ENCODE measurements at places on chromosomes 11 and 22.
A peak's percentile ranks its signal among the peaks of the same experiment; 100 is the strongest.

GRCh38 chr11:60905551-60906113, 753 bp downstream of the PRPF19 start:
- DNase-seq: peak; percentile 51

DNA sequence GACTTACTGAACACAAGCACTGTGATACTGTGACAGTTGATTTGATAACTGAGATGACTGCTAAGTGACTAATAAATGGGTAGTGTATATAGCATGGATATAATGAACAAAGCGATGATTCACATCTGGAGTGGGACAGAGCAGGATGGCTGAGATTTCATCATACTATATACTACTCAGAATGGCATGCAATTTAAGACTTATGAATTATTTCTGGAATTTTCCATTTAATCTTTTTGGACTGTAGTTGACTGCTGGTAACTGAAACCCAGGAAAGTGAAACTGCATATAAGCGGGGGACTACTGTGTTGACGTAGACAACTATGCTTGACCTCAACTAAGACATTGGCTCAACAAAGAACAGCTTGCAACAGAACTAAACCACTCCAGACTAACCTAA, 20.0 kb upstream of the NUCB2 start:
- no peak for DNase-seq

GRCh38 chr11:35064114-35064800, 74.7 kb upstream of the CD44 start:
- DNase-seq: peak; percentile 0

GRCh38 chr11:96335388-96335787, 7.6 kb downstream of the MAML2 start:
- DNase-seq: no peak

- no peak for DNase-seq
These were observed 168.8 kb downstream of the RCN1 start for GRCh38 chr11:32259641-32260081.

- DNase-seq: no peak
These were observed 1.1 kb downstream of the FAT3 start for GRCh38 chr11:92225568-92226330.

DNA sequence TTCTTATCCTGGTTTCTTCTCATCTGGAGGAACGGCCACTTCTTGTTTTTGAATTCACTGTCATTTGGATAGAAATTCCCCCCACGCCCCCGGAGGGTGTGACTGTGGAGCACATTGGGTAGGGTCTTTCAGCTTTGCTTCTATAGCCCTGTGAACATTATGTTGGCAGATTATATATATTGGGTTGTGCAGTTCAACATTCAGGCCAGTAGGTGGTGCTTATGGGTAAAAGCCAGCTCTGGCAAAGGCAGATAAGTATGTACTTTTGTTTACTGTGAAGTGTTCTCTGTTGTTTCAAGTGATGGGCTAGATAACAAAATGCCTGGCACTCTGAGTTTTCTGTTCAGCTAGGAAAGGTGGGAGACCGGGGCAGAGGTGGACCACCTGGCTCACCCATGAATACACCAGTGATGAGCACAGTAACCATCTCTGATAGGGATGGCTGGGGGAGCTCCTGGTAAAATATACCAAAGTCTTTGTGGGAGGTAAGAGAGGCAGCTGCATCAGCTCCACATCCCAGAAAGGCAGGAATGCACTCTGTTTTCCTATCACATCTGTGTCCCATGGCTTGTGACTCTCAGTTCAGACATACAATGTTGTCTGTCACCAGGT, 1348.2 kb upstream of the RAG2 start:
- no peak for DNase-seq

DNA sequence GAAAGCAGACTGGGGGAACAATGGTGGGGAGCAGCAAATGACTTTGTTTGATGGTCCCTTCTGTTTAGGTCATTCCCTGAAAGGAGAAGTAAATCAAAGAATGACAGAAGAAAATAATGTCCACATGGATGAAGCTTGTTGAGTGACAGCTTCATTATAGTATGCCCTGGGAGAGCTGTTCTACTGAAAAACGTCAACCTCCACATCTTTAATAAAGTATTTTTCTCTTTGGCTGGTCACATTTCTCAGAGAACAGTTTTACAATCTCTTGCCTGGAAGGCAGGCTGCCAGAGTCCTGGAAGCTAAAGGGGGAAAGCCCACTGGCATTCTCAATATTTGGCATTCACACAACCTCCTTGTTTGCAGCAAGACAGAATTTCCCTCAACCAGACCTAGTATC, 287.9 kb downstream of the SWAP70 start:
- DNase-seq: no peak

GRCh38 chr11:27505781-27506180, 788 bp downstream of the LIN7C start:
- no peak for DNase-seq

DNA sequence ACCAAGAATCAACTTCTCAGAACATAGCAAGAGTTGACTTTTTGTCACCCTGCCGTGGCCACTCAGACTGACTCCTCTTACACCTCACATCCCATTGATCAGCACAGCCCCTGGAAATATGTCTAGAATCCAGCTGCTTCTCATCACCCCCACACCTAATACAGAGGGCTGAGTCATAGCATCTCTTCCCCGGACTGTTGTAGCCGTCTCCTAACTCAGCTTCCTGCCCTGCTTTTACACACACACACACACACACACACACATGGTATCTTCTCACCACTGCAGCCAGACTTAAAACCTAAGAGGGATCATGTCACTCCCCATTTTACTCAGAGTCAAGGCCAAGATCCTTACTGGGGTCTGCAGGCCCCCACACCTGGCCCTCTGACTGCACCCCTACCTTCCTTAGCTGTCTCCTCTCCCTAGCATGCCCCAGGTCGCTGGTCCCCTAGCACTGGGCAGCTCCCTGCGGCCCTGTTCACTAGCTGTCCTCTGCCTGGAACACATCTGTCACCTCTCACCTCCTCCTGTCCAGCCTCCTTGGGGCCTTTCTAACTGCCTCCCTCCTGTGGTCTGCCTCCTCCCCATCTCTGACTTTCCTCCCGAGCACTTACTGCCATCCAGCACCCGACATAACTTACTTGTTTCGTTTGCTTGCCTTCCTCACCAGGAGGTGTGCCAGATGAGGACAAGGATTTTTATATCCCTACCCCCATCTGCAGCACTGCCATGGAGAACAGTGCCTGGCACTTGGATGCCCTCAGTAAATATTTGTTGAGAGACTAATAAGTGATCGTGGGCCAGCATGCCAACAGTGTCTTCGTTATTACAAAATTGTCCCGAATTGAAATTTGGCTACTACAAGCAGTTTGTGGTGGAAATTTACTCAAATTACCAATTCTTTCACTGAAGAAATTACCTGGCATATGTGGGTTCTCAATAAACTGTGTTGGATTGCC, 61.9 kb downstream of the BMAL1 start:
- DNase-seq: peak; percentile 54

Data from CD4-positive, alpha-beta T cell treated with Interleukin-17A for 4 hours (primary cell).